Foreskin keratinocyte (primary cell): ENCODE measurements at places on chromosomes 6 and 20. TPM values are rescaled to one million over a fixed set of nuclear protein-coding genes. Genes with fewer than 3 reads are reported as not detected.

Gene IL17A
- polyA plus RNA-seq = not detected in 2 replicates

Gene PRL
- polyA plus RNA-seq = not detected in 2 replicates

Gene PRSS35
- not detected in 2 replicates for polyA plus RNA-seq

Gene NUS1
- 16.1 and 18.5 TPM in 2 replicates for polyA plus RNA-seq

Gene SIRPA
- polyA plus RNA-seq = 24.1 and 28.7 TPM in 2 replicates
